ENCODE measurements at places on chromosomes 7 and 10.

DNA sequence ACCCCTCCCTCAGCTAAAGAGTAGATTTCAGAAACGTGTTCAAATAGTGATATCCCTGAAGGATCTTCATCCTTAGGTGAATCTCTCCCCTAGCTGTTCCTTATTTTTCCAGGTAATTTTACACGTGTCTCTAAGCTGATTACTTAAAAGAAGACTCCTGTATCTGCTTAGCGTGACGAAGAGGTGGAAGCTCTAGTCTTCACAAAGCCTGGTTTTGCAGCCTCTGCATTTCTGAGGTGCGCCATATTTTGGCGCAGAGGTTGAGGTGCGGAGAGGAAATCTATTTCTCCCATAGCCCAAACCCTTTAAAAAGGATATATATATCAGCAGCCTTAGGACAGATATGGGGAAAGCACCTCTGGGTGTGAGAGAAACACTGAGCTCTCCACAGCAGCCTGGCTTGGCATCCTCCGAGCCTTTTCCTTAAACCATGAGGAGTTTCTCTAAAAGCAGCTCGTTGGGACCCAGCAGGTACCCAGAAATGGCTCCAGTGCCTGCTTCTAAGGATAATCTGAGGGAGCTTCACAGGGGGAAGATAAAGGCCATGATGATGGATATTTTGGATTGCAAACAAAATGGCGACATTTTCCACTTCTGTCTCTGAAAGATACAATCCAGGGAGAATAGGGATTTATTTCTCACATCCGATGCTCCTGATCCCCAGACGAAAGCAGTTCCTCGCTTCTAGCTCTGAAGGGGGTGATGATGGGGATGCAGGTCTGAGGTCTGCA lies 3.0 kb upstream of the HOXA2 start:
- no peak for ATAC-seq

DNA sequence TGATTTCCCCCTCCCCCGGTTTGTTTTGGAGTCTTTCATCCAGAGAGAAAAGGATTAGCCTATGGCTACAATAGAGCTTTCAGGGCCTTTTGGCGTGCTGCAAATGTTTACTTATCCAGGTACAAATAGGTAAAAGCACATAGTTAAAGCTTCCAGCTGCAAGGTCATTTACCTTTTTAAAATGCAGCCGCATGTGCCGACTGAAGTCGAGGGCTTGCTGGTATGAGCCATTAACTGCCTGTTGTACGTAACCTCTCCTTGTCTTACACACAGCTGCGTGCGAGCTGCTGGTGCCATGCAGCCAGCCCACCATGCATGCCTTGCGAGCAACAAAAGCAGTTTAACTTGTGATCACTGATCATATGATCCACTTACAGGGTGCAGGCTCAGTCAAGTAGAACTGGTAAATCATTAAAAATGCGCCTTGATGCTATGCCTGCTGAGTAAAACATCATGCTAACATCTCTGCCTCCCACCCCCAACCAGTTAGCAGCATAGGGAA lies 866.4 kb downstream of the LRMDA start:
- ATAC-seq: no peak

- no peak for ATAC-seq
Observed at GRCh38 chr10:131781791-131782190, 119.0 kb upstream of the PPP2R2D start.

DNA sequence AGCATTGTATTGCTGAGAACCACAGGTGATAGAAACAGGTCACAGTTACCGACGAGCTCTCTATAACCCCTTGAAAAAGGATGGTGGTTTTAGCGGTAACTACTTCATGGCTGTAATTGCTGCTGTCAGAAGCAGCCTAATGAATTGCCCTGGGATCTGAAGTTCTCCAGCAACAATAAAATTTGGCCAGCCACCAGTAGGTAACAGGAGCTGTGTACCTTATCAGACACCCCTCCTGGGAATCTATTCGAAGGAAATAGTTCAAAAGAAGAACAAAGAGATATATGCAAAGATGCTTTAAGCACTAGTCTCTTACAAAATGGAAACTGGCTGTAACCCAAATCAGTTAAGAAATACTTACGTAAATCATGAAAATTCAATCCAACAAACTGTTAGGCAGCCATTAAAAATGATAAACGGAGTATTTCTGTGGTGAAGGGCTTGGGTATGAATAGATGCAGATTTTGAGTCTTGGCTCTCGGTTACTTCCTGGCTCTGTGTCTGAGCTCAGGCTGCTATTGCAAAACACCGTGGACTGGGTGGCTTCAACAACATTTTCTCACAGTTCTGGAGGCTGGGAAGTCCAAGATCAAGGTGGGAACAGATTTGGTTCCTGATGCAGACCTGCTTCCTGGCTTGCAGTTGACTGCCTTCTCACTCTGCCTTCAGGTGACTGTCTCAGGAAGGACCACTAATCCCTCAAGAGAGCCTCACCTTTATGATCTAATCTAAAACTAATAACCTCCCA lies 1.6 kb downstream of the MSRB2 start:
- peak; percentile 66 for ATAC-seq

- ATAC-seq: no peak
Observed at GRCh38 chr10:6300784-6301460, 98.2 kb downstream of the PFKFB3 start.

DNA sequence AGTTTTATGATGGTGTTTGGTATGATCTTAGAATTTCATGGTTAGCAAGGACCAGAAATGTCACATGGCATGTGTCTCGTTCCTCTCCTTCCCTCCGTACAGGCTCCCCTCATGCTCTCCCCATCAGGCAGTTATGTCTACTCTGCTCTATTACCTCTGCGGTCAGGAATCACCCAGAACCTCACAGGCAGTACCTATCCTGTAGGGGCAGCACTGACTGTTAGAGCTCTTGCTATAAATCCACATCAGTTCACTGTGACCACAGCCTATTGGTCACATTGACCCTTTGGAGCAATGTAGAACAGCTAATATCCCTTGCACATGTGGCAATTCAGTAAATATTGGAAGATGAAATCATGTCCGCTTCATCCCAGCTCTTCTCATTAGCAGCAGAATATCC lies 151.8 kb downstream of the WNT2 start:
- no peak for ATAC-seq

- ATAC-seq: no peak
Observed at GRCh38 chr10:26650406-26650805, 47.1 kb upstream of the PDSS1 start.

- ATAC-seq: no peak
Observed at GRCh38 chr7:80918399-80918798, 452 bp downstream of the SEMA3C start.

- ATAC-seq: no peak
Observed at GRCh38 chr7:86262781-86263180, 380.9 kb upstream of the GRM3 start.

GRCh38 chr10:59454171-59454919 lies 92.0 kb upstream of the FAM13C start:
- no peak for ATAC-seq
